ENCODE measurements at places on chromosomes 7 and 10. TPM values are rescaled to one million over a fixed set of nuclear protein-coding genes. Genes with fewer than 3 reads are reported as not detected.

The FAM20C gene
- total RNA-seq, result 7.7 TPM

The THSD7A gene
- total RNA-seq, result 0.18 TPM

DNA sequence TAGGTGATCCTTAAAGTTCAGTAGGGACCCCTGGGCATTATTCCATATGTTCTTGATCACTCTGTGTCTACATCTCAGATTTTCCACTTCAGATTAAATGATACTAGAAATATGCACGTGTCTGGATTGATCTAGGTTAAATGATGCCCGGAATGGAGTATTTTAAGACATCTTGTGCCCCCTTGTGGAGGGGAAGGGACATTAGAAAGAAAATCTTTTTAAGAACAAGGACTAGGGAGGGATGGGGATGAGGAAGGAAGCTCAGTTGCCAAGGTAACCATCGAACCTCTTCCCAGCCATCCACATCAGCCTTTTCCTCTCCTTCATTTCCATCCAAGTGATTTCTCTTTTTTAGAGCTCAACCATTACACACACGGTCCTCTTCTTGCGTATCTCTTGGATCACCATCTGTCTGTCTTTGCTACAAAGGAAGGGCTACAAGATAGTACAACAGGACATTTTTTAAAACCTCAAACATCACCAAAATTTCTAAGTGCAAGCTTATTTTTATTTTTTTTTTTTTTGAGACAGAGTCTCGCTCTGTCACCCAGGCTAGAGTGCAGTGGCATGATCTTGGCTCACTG, 40.5 kb downstream of the PRSS2 start:
- DNase-seq, result peak; percentile 54
- H3K27me3 ChIP-seq, result peaks cover 2% of the 10 kb centered on the region
- no peak overlapping the region for H3K4me3 ChIP-seq
- H3K27ac ChIP-seq, result no peak overlapping the region
- H3K36me3 ChIP-seq, result no peaks in the 10 kb centered on the region

- no peaks in the 10 kb centered on the region for H3K36me3 ChIP-seq
- no peak overlapping the region for H3K4me3 ChIP-seq
- H3K27ac ChIP-seq, result no peak overlapping the region
- no peaks in the 10 kb centered on the region for H3K27me3 ChIP-seq
- DNase-seq, result no peak
These were observed 18.0 kb upstream of the MTURN start for GRCh38 chr7:30116771-30117170.

DNA sequence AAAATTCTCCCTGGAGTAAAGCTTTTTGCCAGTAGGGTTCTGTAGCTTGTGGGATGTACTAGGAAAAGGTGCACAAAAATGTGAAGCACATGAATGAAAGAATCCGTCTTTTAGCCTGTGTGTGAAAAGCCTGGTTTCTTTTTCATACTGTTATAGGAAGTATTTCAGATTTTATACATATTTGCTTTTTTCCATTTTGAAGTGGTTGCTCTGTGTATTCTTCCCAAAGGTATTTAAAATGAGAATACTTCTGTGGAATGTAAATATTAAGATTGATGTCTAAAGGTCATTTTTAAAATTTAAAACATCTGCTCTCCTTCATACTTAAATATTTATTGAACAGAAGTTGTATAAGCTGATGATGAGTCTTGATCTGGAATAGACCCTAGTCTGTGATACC, 96.8 kb downstream of the CDK14 start:
- H3K4me3 ChIP-seq, result no peak overlapping the region
- H3K27ac ChIP-seq, result no peak overlapping the region
- no peaks in the 10 kb centered on the region for H3K27me3 ChIP-seq
- H3K4me1 ChIP-seq, result peaks cover 7% of the 10 kb centered on the region

The PIP gene
- total RNA-seq, result not detected

Data from IMR-90 (cell line).